ENCODE measurements at places on chromosomes 16 and 17.

DNA sequence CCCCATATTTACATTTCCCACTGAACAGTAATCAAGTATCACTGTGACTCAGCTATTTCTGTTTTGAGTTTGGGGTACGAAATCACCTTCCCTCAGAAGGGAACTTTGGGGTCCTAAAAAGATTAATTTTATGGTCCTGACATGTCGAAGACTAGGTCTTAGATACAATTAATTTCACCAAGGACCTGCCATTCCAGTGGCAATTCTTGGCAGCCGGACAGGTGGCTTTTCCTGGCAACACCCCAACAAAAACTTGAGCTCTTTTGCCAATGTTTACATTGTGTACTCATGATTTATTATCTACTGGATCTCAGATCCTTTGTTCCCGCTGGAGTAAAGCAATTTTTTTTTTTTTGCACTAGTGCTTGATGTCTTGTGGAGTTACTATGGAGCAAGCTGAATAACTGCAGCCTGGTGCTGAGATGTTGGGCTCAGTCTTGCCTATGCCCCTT lies 14.4 kb downstream of the SLFN5 start:
- DNase-seq: no peak

DNA sequence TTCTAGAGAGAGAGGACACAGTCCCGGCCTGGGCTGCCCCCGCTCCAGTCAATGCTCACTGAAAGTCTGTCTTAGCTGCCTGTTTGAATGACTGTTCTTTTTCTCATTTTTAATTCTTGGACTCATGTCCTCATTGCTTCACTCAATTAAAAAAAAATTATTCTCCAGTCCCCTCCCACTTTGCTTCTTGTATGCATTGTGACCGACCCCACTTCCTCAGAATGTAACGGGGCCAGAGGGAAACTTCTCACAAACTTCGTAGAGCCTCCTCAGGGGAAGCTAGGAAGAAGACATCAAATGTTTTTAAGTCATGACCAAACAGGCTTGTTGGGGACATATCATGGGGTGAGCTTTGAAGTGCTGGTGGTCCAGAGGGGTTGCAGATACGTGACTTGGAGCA lies 113.2 kb downstream of the CCDC182 start:
- peak; percentile 64 for DNase-seq

- no peak for DNase-seq
These were observed 2.9 kb downstream of the C16orf90 start for GRCh38 chr16:3492356-3492755.

DNA sequence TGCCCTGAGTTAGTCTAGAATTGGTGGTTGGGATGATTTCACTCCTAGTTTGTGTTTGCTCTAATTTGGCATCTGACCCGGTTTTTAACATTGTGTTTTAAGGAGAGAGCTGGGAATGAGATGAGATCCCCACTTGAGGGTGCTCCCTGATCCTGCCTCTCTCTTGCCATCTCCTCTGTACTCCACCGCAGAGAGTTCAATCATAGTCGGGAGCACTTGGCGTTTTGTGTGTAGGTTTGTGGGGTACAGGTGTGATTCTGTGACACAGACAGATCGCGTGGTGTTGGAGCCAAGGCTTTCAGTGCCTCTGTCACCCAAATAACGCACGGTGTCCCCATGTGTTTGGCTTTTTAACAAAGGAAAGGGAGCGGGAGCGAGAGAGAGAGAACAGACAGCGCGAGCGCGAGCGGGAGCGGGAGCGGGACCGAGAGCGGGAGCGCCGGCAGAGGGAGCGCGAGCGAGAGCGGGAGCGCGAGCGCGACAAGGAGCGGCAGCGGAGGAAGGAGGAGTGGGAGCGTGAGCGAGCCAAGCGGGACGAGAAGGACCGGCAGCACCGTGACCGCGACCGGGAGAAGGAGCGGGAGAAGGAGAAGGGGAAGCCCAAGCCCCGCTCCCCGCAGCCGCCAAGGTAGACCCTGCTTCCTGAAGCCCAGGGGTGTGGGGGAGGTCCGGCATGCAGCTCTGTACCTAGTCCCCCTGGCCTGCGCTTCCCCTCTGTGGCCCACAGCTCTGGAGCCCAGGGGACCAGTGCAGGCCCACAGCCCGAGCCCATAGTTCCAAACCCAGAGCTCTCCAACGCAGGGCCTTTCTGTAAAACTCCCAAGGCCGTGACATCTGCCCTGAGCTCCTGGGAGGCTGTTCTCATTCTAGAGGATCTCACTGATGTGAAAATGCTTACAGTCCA lies 27.2 kb upstream of the IL17C start:
- DNase-seq: no peak

DNA sequence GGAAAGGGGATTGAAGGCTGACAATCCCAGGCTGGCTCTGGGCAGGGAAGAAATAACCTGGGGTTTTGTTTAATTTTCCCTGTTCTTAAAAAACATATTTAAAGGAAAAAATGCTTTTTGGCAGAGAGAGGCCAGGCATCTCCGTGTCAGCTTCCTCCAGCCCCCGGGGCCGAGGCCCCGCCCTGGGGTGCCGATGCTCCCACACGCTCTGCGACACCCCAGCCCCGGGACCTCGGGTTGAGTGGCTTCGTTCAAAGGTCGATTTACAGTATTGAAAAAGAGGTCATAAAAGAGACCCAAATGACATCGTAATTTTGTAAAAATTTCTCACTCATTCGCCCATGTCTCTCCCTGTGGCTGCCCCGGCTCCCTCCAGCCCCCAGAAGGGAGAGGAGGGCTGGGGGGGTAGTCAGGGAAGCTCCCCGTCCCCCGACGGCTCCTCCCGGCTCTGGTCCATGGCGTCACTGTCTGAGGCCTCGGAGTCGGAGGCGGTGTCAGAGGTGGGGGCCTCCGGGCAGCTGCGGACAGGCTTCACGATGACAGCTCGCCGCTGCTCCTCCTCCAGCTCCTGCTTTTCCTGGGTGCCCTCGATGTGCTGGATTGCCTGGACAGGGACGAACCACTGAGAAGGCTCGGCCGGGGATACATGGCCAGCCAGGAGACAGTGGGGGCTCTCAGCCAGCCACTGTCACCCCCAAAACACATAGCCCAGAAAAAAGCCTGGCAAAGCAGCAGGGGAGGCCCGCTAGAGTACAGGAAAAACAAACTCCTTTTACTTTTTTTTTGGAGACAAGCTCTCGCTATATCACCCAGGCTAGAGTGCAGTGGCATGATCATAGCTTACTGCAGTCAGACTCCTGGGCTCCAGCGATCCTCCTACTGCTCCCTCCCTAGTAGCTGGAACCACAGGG lies 14.9 kb downstream of the TFAP4 start:
- DNase-seq: no peak

- no peak for DNase-seq
These were observed 10.3 kb upstream of the BAHCC1 start for GRCh38 chr17:81384929-81385319.
